ENCODE measurements at places on chromosomes 2 and 18.

DNA sequence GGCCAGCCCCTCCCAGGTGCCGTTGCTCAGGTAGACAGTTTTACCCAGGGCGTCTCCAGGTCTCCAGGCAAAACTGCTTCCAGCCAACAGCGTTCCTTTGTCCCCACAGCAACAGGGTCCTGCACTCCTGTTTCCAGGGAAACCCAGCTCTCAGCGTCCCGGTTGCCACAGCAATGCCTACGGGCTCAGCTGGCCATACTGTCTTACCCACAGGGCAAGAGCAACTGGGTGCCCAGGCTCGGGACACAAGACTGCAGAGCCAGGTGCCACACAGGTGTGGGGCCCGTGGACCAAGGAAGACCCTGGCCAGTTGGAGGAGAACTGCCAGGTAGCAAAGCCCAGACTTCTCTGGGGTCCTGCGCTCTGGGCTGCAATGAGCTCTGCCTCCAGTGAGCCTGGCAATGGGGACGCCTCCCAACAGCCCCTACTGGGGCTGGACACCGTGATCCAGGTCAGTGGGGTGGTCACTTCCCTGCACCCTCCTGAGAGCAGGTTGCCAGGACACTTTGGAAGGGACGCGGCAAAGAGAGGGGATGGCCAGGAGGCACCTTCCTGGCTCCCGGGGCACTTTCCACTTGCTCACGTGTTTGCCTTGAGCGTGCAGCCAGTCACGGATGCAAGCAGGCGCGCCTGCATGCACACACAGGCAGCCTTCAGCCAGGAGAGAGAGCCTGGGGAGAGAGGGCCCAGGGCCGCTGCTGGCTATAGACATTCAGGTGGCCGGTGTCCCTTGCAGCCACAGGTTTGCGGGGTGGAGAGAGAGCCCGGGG lies at the start of gene CROCC2:
CROCC2 (plus strand) TSS at position 196 of the 770 bp plus-strand sequence; CDS start at position 374, 178 bp downstream.
- no peak for DNase-seq

DNA sequence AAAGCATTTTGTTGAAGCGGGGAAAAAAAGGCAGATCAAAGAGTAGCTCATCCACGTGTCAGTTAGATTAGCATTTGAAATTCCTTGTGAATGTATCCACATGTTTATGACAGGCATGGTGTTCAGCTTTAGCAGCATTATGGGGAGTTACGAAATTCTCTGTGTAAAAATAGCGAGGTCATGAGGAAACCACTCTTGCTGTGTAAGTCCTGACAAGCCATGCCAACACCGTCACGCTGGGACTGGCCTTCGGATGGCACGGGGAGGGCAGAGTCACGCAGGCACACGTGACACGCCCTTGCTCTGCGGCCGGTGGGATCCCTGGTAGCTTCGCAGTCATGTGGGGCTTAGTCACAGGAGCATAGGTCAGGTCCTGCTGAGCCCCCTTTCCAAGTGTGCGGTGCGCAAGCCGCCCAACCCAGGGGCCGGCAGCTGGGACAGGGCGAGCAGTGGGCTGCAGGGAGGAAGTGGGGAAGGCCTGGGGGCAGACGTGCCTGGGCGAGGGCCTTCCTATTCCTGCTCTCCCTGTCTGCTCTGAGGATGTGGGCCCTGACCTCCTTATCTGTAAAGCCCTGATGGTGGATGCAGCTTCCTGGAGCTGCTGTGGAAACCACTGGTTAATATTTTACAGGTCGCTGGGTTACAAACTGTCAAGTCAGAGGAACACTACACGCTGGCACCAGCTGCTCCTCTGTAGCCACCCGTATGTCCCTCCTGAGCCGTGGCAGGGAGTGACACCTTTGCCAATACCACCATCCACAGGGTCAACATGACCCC lies 18.0 kb downstream of the MBP start:
- no peak for DNase-seq

DNA sequence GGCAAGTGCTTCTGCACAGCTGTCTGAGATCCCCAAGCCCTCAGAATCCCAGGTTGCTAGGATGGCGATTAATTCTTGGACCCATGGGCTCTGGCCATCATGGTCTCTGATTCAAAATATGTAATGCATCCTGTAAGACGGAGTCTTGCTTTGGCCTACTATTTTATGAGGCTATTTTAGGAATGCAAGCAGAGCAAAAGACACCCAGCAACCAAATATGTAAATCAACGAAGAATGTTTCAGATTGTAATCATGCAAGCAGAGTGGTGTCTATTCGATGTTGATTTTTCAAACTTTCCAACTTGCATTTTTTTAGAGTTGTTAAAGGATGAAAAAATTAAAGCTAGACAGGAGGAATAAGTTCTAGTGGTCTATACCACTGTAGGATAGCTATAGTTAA lies 154.8 kb downstream of the COL6A3 start:
- DNase-seq, result no peak

- no peak for DNase-seq
Measured at GRCh38 chr2:100606726-100607343, 44.0 kb downstream of the PDCL3 start.

DNA sequence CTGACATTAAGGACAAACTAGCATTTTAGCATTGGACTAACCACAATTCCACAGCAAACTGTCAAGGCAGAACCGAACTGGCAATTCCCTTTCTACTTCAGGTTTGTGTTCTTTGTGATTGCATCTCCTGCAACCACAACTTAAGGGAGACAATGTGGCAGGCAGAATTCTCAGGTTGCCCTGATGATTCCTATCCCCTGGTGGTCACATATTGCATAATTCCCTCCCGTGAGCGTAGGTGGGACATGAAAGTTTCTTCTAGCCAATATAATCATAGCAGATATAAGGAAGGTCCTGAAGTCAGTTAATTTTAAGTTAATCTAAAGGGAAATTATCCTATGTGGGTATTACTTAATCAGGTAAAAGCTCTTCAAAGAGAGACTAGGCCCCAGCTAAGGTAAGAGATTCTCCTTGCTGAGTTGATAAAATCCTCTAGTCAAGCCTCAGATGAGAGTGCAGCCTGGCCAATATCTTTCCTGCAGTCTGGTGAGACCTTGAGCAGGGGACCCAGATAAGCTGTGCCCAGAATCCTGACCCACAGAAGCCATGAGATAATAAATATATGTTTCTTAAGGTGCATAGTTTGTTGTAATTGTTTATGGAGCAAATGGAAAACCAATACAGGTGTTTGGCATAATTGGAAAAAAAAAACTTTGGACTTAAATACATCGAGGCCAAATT lies 45.9 kb upstream of the TNP1 start:
- no peak for DNase-seq

DNA sequence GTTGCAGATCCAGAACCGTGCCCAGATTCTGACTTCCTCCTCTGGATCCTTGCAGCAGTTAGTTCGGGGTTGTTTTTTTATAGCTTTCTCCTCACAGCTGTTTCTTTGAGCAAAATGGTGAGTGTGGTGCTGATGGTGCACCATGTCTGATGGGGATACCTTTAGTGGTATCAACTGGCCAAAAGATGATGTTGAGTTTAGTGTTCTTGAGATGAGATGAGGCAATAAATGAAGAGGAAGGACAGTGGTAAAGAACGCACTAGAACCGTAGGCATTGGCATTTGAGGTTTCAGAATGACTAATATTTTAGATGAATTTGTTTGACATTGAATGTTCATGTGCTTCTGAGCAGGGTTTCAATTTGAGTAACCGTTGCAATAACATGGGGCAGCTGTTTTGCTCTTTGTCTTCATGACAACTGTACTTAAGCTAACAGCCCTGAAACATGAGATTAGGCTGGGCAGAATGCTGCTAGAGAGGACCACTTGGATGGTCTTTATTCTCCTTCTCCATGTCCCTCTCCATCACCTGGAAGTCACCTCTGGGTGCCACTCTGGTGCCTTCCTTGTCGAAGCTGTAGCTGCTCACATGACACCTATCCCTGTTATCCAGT lies 3.9 kb downstream of the CTLA4 start:
- no peak for DNase-seq

DNA sequence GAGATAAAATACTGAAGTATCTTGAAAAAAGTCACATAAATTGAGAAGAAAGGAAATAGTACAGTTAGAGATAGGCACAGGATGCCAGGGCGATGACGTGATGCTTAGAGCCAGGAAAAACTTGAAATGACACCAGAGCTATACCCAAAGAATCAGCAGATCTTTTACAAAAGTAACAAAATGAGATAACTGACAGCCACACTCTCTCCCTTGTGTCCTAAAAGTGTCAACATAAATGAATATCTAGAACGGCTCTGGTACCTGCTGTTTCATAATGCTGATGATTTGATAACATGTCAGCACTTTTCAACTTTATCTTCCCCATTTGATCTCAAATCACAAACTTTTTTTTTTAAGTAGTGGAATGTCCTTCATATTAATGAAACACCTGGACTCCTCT lies 45.6 kb upstream of the ZC3H15 start:
- DNase-seq, result no peak

- DNase-seq, result no peak
Measured at GRCh38 chr2:43402002-43402401, 175.6 kb upstream of the ZFP36L2 start.

DNA sequence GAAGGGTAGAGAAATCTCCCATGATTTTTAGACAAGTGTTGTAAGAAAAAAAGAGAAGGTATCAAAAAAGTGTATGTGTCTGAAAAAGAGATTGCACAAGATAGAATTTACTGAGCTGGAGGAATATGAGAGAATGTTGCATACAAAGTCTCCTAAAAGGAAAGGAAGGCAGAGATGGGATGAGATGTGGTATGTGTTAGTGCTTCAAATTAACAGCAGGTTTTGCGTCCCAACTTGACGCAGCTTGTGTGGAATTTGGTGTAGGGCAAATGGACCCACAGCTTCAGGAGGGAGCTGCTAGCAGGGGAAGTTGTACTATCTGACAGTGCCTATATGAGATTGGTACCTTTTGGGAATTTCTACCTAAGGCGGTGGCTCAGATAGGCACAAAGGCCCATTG lies 9.0 kb upstream of the RASGRP3 start:
- no peak for DNase-seq

GRCh38 chr2:107305966-107306365 lies 420.0 kb upstream of the ST6GAL2 start:
- no peak for DNase-seq

DNA sequence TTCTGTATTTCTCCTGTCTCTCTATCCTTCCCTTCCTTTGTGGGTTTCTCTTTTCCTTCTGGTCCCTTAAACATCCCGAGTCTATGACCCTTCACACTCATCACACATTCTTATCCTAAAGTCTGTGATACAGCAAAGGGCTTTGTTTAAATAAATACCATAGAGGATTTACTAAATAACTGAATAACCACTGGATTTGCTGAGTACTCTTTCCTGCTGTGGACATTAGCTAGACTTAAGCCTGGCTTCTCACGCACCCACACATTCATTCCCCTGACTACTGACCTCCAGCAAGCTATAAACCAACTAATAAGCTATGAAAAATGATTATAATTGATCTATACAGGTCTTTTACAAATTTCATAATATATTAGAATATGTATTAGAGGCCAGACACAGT lies 76.6 kb downstream of the COL4A3 start:
- no peak for DNase-seq
